ENCODE measurements at places on chromosomes 5 and 9.

- no peak for DNase-seq
Observed at GRCh38 chr5:141745390-141745789, 63.4 kb upstream of the ARAP3 start.

DNA sequence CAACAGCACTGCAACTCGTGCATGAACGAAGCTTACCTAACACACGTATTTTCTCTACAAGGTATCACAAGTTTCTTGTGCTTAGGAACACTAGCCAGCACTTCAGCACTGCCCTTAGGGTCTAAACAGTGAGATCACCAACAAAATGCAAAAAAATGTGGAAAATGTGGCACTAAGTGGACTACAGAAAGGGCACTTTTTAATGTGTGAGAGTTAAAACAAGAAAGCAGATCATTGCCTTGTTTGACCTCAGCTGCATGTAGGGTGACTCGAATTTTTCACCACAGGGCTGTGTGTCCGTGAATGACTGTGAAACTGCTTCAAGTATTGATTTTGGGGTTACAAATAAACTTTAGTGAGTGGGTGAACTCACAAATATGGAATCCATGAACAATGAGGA, 90.5 kb downstream of the MARCHF3 start:
- DNase-seq: no peak

GRCh38 chr9:91557327-91557726, 133.7 kb upstream of the NFIL3 start:
- no peak for DNase-seq

DNA sequence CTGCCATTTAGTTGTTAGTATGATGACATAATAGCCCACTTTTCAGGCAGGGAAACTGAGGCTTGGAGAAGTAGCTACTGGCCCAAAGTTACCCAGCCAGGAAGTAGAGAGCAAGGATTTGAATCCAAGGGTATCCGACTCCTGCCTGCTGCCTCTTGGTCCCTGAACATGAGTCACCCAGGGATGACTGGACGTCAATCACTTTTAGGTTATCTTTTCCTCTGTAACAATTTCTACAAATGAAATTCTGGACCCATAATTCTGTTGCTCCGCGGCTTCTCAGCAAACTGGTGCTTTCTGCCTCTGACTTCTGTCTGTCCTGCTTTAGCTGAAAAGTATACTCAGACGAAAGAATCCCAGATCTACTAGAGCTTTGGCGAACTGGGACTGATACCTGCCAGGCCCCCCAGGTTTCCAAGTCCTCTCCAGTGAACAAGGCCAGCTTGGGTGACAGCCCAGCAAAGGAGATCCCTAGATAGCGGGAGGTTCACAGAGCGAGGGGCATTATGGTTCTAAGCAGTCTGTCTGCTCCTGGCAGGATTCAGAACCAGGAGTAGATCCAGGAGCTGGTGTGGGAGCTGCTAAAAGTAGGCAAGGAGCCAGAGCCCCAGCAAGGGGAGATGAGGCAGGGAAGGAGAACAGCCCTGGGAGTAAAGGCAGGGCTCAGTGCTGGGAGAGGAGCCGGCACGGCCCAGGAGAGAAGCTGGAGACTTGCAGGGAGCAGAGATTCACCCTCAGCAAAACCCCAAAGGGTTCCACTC, 20.6 kb downstream of the OLFML2A start:
- no peak for DNase-seq

- DNase-seq: no peak
Observed at GRCh38 chr9:33742519-33742918, 52.8 kb upstream of the PRSS3 start.

- no peak for DNase-seq
Observed at GRCh38 chr5:133363807-133364587, 248.3 kb downstream of the FSTL4 start.

- DNase-seq: no peak
Observed at GRCh38 chr5:90641528-90641927, 82.9 kb downstream of the ADGRV1 start.

GRCh38 chr9:37623267-37623666, 27.5 kb upstream of the FRMPD1 start:
- no peak for DNase-seq

DNA sequence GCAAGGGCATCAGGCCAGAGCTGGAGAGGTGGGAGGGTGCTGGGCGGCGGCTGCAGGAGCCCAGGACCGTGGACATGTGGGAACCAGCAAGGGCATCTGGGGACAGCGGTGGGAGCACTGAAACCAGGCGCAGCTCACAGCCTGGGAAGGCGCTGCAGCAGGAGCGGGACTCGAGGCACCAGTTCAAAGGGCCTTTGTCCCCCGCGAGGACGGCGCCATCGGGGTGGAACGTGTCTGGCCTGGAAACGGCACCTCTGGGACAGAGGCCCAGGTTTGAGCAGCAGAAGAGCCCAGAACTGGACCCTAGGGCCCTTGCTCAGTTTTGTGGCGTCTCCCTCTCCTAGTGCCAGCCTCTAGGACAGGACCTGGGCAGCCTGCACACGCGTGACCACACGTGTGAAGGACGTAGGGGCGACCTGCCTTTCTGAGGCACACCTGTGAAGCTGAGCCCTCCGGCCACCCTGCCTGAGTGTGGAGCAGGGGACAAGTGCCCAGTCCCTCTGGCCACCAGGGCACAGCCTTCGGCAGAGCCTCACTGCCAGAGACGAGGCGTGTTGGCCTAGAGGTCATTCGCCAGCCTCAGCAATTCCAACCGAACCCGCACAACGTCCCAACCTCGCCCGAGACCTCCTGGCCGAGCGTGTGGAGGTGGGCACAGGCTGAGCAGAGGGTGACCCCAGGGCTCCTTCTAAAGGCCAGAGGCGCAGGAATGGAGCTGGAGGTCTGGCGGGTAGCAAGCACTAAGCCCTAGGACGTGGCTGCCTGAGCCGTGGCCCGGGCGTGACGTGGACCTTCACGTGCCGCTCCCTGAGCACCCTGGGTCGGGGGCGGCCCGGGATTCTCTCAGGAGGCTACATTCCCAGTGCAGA, 2.2 kb upstream of the TMEM210 start:
- DNase-seq: no peak

- DNase-seq: no peak
Observed at GRCh38 chr5:15252331-15252730, 247.6 kb upstream of the FBXL7 start.

DNA sequence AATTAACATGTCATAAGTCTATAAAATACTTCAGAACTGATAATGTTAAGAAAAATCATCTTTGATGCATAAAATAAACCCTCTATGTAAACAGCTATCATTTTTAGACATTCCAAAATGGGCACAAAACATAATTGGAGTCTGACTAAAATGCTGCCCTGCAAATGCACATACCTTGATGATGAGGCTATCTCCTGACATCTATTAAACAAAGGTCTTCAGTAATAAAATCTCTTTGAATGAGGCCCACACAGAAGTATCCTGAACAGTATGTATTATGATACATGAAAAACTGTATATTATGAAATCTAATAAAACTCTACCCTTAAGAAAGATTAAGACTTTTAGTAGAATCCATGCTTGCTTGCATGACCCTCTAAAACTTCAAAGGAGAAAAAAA, 66.1 kb downstream of the FBXL17 start:
- DNase-seq: no peak

GRCh38 chr9:88498880-88499279, 36.1 kb upstream of the NXNL2 start:
- DNase-seq: no peak

GRCh38 chr9:95382433-95382832, 64.9 kb upstream of the FANCC start:
- DNase-seq: no peak

- no peak for DNase-seq
Observed at GRCh38 chr5:75656311-75657003, 45.2 kb downstream of the ANKDD1B start.

GRCh38 chr5:10059556-10059955, 190.1 kb downstream of the ATPSCKMT start:
- DNase-seq: peak; percentile 31

- no peak for DNase-seq
Observed at GRCh38 chr5:88821161-88821560, 61.8 kb downstream of the MEF2C start.

GRCh38 chr5:81728301-81728700, 22.6 kb downstream of the SSBP2 start:
- no peak for DNase-seq

DNA sequence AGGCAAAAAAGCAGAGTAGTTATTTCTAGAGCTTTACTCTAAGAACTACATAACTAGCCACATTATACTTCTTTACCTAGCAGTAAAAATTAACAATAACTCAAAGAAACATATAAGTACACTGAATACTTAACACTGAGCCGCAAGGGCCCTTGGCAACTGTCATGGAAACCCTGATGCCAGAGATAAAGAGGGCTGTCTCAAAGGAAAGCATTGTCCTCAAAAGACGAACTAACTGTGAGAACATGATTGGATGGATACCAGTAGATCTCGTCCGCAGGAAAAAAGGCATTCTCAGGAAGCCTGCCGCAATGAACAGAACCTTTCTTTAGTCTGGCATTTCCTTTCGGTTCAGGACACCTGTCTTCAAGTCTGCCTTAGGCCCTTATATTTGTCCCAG, 379.0 kb upstream of the SLC30A5 start:
- DNase-seq: no peak

DNA sequence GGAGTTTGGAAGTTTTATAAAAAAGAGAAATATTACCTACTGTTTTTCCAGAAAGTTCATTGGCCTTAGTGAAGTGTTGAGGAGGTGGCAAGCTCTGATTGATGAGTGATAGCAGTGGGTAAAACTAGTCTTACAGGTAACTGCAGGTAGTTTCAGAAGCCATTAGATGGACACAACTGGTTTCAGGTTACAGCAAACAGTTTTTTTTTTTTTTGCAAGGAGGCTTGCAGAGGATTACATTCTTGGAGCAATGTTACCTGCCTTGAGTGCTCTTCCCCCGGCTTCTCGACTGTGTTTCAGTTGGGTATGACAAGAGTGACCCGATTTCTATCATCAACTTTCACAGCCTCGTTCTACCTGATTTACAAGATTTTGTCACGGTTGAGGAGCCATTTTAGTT, 333.4 kb downstream of the YTHDC2 start:
- no peak for DNase-seq

DNA sequence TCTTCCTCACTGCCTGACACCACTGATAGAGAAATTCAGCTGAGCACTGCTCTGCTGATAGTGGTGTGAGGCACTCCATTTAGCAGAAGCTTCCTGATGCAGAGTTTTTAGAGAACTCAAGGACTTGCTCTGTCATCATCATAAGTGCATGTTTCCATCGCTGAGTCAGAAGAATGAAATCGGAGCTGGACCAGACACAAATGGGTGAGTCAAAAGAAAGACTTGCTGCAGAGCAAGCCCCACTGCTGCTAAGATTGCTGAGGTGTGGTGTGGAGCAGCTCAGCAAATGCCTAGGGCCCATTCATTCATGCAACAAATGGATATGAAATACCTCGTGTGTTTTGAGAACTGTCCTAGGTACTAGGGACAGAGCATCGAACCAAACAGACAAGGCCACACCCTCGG, 410.2 kb upstream of the SLC30A5 start:
- no peak for DNase-seq

DNA sequence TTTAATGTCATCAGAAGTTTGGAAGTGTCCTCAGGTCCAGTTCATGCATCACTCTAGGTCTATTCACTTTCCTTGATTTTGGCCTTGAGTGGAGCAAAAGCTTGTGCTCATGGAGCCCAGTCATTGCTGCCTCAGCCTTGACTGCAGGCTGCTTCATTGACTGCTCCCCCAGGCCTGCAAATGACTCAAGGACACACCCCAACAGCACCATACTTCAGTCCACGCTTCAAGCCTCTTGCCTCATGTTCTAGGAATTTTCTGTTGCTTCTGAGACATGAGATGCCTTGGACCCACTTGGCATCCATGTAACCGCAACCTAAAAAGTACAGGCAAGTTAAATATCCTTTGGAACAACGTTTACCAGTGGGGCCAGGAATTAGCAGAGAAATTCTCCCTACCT, 193.7 kb downstream of the PIK3R1 start:
- DNase-seq: no peak

GRCh38 chr5:10789726-10790125, 28.7 kb upstream of the DAP start:
- no peak for DNase-seq

DNA sequence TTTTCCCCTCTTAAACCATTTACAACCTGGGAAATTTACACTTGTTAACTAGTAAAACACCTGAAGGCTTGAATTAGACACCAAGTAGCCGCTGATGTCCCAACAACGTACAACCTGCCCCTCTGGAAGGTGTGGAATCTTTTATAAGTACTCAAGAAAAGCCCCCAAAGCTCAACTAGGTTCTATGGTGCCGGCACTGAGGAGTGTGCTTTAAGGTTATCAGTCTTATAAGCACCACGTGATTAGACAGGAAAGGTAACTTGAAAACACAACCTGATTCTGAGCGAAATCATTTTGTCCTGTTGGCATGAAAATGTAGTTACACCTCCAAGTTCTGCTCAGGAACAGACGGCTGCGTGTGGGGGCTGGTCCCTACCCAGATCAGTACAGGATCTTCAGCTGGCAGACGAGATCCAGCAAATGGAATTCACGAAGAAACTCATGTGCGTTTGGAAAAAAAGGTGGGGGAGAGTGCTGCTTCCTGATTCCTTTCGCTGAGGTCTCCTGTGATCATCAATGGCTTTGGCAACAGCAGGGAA, 195.5 kb downstream of the MEF2C start:
- DNase-seq: no peak

DNA sequence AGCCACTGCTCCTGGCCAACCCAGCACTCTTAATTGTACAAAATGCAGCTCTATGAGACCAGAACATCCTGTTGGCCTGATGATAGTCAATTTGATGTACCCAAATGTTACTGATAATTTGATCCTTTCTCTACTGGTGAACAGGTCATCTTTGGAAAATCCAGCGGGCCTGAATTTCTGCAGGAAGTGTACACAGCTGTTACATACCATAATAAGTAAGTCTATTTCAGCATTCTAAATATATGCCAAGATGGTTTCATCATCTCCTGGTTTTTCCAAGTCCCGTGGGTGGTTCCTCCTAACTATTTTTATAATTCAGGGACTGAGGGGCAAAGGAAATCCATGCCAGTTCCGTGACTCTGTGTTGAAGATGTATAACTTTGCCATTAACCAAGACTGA, 155.4 kb downstream of the DOCK8 start:
- no peak for DNase-seq

DNA sequence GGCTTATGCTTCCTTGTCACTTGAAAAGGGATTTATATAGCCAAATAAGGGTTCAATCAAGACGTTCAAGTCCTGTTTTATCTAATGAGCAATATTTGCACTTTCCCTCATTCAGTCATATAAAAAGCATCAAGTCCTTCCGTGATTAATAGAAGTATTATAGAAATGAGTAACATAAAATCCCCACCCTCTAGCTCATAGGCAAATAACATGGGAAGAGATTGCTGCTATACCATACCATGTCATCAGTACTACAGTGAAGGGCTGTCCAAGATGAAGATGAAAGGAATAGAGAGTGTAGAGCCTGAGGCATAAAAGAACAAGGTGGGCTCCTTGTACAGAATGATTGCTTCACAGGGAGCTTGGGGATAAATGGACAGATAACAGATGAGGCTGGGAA, 20.4 kb upstream of the PAPPA start:
- no peak for DNase-seq

- DNase-seq: peak; percentile 20
Observed at GRCh38 chr5:38831909-38832308, 13.9 kb upstream of the OSMR start.
